Left lung (tissue), 14 donors: ENCODE measurements at places on chromosomes 7 and 10. TPM values are rescaled to one million over a fixed set of nuclear protein-coding genes. Genes with fewer than 3 reads are reported as not detected.
A peak's percentile ranks its signal among the peaks of the same experiment; 100 is the strongest.

The CDNF gene
- total RNA-seq = 0.38 TPM

The TMEM139 gene
- total RNA-seq = 48.1 TPM

The MMD2 gene
- total RNA-seq = not detected

The RBP3 gene
- total RNA-seq = not detected

The WNT8B gene
- not detected for total RNA-seq

The ADARB2 gene
- 0.92 TPM for total RNA-seq

The GNAT3 gene
- total RNA-seq = not detected

The PRLHR gene
- not detected for total RNA-seq

The C1QL3 gene
- not detected for total RNA-seq

The BEND7 gene
- 12.8 TPM for total RNA-seq

The ZNF479 gene
- total RNA-seq = not detected

The GNG11 gene
- 15.6 TPM for total RNA-seq

The FANK1 gene
- 4.3 TPM for total RNA-seq

DNA sequence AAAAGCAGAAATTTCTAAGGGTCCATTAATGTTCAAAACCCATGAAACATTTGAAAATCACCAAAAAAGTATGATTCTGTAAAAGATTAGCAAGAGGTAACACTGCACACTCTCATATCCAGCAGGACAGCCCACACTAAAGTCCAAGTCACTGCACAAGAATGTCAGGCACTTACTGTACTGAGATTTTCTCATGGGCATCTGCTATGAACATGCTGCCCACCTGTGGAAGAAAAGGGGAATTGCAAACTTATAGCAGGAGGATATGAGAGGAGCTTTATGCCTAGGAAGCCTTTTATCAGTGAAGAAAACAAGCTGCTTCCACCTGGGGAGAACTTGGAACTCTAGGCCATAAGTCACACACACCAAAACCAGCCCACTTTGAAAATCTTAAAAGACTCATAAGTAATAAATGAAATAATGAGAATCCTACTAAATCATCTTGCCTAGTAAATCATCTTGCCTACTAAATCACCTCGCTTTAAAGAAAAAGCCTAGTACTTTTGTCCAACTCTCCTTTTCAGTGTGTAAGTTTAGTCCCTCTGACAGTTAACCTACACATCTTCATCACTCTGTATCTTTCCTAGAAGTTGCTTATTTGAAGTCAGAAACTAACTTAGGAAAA, 46.1 kb downstream of the ARMH3 start:
- no peak for DNase-seq
- no peak overlapping the region for H3K27ac ChIP-seq
- H3K36me3 ChIP-seq = no peaks in the 10 kb centered on the region
- H3K27me3 ChIP-seq = no peaks in the 10 kb centered on the region

DNA sequence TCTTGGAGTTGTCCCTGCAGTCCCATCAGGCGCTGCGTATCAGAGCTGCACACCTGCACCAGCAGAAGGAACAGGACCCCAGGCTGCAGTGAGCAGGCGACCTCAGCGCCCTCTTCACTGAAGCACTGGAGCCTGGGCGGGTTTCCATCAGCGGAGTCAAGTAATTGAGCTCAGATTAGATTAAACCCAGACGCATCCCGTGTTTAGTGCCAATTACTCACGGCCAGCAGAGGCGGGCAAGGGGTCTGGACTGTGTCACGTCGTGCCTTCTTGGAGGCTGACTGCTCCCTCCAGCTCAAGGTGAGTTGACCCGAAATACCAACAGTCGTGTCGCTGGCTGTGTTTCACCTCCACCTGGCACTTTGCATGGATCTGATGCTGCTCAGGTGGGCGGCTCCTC, 123.6 kb downstream of the CXCL12 start:
- H3K27ac ChIP-seq = no peak overlapping the region
- no peaks in the 10 kb centered on the region for H3K4me1 ChIP-seq
- no peak overlapping the region for H3K4me3 ChIP-seq
- no peak for DNase-seq
- no peaks in the 10 kb centered on the region for H3K27me3 ChIP-seq

- DNase-seq = peak; percentile 68
- no peaks in the 10 kb centered on the region for H3K4me1 ChIP-seq
- H3K27ac ChIP-seq = no peak overlapping the region
These were observed 118.0 kb upstream of the PDSS1 start for GRCh38 chr10:26579256-26580063.

- no peaks in the 10 kb centered on the region for H3K36me3 ChIP-seq
- H3K27me3 ChIP-seq = no peaks in the 10 kb centered on the region
- peak overlapping the region; percentile 28 for H3K27ac ChIP-seq
These were observed 51.1 kb downstream of the GNA12 start for GRCh38 chr7:2792856-2793487.

GRCh38 chr10:48404646-48405045, 98.2 kb downstream of the MAPK8 start:
- DNase-seq = no peak
- H3K4me1 ChIP-seq = no peaks in the 10 kb centered on the region
- no peak overlapping the region for H3K27ac ChIP-seq
- no peak overlapping the region for H3K4me3 ChIP-seq
- no peaks in the 10 kb centered on the region for H3K36me3 ChIP-seq
- no peaks in the 10 kb centered on the region for H3K27me3 ChIP-seq

DNA sequence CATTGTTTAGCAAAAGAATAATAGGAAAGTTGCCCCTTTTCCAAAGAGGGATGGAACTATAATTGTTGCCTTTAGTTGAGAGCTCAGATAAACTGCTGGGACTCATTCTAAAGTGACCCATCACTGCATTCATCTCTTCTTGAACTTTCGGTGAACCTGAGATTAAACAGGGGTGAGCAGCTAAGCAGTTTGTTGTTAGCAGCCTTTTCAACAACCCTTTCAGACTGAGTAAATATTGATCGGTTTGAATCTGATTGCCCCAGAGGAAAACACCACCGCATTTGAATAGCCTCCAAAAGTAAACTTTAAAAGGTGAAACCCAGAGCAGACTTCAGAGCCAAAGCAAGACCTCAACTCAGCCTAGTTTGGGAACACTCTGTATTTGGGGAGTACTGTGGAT, 4.7 kb downstream of the HOXA1 start:
- no peak for DNase-seq
- H3K27me3 ChIP-seq = peaks cover 100% of the 10 kb centered on the region
- no peak overlapping the region for H3K27ac ChIP-seq
- peaks cover 9% of the 10 kb centered on the region for H3K4me1 ChIP-seq

GRCh38 chr7:157602581-157602980, 265.8 kb downstream of the DNAJB6 start:
- no peak overlapping the region for H3K27ac ChIP-seq
- peaks cover 30% of the 10 kb centered on the region for H3K27me3 ChIP-seq
- no peaks in the 10 kb centered on the region for H3K4me1 ChIP-seq
- no peaks in the 10 kb centered on the region for H3K36me3 ChIP-seq

GRCh38 chr10:45487735-45488134, 113.7 kb downstream of the ALOX5 start:
- no peak for DNase-seq
- H3K27me3 ChIP-seq = no peaks in the 10 kb centered on the region
- no peak overlapping the region for H3K4me3 ChIP-seq
- H3K36me3 ChIP-seq = no peaks in the 10 kb centered on the region

DNA sequence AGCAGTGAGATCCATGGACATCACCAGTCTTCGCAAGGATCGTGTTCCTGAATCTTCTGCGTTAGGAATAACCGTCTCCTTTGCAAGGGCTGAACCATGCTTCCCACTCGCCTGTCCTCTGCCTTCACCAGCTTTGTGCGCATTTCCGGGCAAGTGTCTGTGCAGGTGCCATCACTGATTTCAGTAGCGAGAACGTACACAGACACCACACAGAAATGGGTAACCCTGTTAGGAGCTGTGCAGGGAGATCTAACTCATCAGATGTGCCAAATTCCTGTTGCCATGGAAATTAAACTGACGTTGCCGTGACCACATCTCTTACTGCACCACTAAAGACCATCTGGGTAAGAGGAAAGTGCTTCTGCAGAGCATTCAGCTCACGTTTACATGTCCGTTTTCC, 146.3 kb downstream of the DIP2C start:
- no peak overlapping the region for H3K4me3 ChIP-seq
- no peaks in the 10 kb centered on the region for H3K36me3 ChIP-seq

GRCh38 chr10:75170215-75170614, 40.4 kb upstream of the VDAC2 start:
- H3K27me3 ChIP-seq = no peaks in the 10 kb centered on the region
- H3K4me1 ChIP-seq = peaks cover 13% of the 10 kb centered on the region
- H3K4me3 ChIP-seq = no peak overlapping the region
- no peak overlapping the region for H3K27ac ChIP-seq
- DNase-seq = no peak
